ENCODE measurements at places on chromosomes 3 and 15.

DNA sequence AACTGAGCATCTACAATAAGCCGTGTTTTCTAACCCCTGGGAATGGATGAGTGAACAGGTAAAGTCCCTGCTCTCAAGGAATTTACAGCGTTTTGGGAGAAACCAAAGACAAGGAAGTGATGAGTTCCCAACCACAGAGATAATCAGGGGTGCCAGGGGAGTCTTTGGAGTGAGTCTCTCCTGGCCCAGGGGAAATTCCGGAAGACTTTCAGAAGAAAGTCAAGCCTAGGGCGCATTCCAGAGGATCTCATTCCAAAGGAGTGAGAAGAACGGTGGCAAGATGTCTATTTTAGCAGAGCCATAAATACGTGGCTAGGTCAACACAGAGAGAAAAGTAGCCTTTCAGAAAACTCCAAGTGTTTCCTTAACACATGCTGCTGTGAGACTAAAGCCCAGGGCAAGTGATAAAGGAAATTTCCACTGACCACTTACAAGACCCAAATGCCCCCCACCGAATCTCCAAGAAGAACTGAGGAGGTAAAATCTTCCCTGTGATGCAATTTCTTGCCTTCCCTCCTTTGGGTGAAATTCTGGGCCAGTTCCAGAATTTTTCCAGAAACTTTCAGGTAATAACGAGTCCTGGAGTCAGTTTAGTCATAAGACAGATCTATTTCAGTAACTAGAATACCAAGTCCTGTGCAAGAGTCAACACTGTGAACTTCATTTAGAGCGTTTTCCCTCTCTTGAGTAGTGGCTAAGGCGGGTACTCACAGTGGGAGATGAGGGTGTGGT is 437.4 kb downstream of the NR2F2 start:
- DNase-seq = no peak

DNA sequence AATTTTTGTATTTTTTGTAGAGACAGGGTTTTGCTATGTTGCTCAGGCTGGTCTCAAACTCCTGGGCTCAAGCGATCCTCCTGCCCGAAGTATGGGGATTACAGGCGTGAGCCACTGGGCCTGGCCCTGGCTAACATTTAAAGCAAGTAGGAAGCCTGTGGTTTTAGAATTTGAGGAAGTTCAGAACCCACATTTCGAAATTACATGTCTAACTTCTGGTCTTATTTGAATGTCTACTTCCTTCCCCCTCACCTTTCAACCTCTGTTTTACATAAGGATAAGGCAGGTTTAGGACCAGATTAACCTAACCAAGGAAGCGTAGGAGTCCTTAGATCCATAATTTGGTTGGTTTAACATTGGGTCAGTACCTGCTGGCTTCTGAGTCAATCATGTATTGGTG is 120.5 kb upstream of the PROK2 start:
- peak; percentile 92 for DNase-seq

- no peak for DNase-seq
Measured at GRCh38 chr3:15572138-15572537, 29.2 kb downstream of the HACL1 start.

DNA sequence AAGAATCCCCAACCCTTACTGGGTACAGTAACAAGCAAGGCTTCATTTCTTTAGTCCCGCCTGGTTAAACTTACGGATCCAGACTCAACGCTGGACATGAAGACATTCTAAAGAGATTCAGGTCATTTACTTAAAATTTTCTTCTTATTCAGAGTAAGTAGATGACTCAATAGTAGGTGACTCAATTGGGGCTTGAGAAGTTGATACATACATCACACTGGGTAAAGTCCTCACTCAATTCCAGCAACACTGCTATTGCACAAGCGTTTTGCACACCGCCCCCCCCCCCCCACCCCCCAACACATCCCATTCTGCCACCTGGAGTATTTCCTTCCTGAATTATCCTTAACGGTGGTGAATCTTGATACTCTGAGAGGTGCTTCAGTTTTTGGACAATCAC is 610.0 kb downstream of the FOXP1 start:
- no peak for DNase-seq

DNA sequence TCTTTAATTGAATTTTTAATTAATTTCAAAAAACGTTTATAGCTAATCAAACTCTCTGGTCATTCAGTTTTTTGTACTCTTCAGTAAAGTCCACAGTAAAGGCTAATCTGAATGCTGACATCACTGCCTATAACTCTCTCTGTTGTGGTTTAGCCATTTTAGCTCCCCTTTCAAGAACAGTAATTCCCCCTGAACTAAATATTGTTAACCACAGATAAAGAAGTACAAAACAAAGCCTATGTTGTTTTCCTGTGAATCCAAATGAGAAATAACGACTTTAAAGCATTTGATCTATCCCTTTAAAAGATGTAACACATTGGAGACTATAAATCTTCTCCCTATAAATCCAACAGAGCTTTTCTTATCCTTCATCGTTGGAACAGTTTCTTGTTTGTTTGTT is 94.2 kb downstream of the ZBTB20 start:
- DNase-seq = no peak

- no peak for DNase-seq
Measured at GRCh38 chr3:160810362-160811236, 54.6 kb downstream of the PPM1L start.

- DNase-seq = peak; percentile 73
Measured at GRCh38 chr3:158352551-158352950, 218.4 kb upstream of the MLF1 start.

DNA sequence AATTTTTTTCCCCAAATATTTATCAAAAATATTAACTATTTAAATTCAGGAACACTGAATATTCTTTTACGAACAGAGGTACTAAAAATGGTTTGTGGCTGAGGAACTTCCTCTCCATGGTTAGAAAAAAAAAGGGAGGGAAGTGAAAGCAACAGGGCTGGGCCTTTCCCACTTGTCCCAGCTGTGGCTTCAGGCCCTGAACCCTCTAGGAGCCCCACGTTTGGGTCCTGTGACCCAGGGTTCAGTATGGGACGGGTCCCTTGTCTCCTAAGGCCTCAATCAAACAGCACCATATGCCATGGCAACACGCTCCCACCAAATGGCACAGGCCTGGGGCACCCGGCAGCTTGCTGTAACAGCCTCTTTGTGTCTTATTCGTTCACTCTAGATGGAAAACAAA is 32.4 kb downstream of the POC1A start:
- no peak for DNase-seq

DNA sequence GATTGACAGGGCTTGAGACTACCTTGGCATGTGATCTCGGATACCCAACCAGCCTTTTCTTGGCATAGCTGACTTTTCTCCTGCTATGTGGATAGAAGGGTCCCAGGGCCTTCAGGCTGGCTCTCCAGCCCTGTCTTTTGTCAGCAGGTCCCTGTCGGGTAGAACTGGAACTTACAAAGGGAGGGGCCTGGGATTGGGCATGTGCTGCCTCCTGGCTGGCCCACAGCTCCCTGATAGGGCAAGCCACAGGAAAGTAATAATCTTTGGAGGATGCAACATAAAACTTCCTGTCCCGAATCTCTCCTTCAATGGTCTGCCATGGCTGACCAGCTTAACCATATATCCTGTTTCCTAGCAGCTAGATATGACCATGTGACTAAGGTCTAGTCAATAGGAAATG is 89.1 kb downstream of the ABHD5 start:
- no peak for DNase-seq

- DNase-seq = no peak
Measured at GRCh38 chr15:69838338-69838737, 259.4 kb downstream of the TLE3 start.

GRCh38 chr3:114639171-114639570 is 345.3 kb downstream of the TIGIT start:
- DNase-seq = no peak

GRCh38 chr3:172868582-172869200 is 118.2 kb downstream of the ECT2 start:
- DNase-seq = no peak

All from KBM-7 (cell line).